ENCODE measurements at places on chromosomes 6 and 20. TPM values are rescaled to one million over a fixed set of nuclear protein-coding genes. Genes with fewer than 3 reads are reported as not detected.

DNA sequence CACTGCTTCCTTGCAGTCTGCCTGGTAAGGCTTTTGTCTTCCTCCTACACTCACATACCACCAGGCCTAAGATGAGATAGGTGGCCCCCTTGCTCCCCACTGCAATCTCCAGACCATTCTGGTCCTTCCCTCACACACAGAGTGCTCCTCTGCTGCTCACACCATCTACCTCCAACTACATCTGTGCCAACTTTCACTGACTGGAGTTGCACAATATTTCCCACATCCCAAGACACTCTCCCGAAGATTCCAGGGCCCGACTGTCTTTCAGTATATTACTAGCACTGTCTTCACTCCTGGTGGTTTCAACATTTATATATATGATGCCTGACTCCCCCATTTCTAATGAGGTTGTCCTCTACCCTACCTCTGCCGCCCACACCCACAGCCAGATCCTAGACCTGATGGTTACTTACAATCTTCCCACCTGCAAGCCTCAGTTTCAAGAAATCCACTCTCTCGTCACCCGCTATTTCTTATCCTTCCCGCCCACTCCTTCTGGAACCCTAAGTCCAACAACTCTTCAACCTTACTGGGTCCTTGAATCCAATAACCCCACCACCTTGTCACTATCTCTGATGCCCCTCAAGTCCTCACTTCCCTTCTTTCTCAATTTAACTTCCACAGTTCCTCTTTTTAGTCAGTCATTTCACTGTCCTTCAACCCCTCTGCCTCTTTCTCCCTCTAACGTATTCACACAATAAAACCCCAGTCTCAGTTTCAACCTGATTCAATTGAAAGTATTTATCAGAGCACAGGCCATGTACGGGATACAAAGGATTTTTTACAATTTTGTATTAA lies 21.6 kb downstream of the RALGAPA2 start:
- DNase-seq: no peak

DNA sequence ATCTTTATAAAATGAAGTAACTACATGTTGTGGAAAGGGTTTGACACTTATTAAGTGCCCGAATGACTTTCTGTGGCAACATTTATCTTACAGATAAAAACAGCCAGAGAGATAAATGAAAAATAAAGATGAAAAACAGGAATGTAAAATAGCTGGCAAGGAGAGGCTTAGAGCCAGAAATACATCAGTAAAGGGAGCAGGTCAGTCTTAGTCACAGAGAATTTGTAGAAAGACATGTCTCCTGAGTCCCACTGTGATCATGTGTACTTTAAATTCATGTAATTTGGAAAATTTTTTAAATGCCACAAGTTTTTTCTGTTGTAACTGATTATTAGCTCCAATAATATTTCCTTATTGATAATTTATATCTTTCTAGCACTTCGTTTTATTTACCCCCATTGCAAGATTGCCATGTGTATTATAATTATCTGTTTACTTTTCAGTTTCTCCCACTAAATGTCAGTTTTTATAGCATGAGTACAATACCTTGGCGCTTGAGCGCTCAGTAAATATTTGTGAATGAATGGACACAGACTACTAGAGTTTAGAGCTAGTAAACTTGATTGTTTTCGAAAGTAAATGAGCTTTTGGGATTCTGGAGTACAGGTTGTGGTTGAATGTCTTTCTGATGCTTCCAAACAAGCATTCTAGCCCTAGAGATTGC lies 15.2 kb downstream of the TAB2 start:
- no peak for DNase-seq

GRCh38 chr6:21309807-21310221 lies 283.7 kb upstream of the SOX4 start:
- DNase-seq: no peak

- no peak for DNase-seq
Observed at GRCh38 chr6:88490195-88490907, 324.2 kb upstream of the CNR1 start.

Gene CALHM4
- total RNA-seq: not detected

All from HT1080 (cell line).